Tibial nerve (tissue), 4 donors: ENCODE measurements at places on chromosomes 7 and 10. TPM values are rescaled to one million over a fixed set of nuclear protein-coding genes. Genes with fewer than 3 reads are reported as not detected.

DNA sequence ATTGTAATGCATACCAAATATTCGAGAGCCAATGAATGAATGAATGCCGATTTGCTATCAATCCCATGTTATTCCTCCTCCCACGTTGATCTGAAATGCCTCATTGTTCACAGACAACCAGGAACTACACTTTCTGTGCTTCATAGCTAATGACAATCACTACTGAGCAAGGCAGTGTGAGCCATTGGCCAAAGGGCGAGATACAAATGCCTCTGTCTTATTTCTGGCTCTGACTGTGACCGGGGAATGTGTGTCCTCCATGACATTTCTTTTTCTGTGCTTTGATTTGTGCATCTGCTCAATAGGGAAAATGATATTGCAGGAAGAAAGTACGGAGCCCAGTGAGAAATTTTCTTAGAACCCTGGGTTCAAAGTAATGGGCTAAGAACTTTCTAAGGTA, 217.1 kb downstream of the CXCL12 start:
- no peak for DNase-seq

- DNase-seq, result no peak
These were observed 25.0 kb downstream of the ZPBP start for GRCh38 chr7:50068026-50068425.

Gene AKR1C4
- not detected for total RNA-seq

DNA sequence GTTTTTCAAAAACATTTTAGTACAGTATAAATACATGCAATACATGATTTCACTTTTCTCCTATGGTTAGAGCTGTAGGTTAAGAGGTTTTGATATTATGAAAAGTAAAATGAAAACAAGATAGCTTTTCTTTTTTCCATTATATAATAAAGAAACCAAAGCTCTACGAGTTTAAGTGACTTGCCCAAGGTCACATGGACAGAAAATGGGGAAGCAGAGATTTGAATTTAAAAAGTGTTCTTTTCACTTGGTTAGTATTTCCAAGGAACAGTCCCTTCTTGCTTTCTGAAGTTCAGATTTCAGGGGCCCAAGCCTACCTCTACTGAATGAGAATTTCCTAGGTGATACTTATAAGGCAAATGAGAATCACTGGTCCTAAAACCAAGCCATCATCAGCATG, 13.2 kb upstream of the MAP3K8 start:
- no peak for DNase-seq

- no peak for DNase-seq
These were observed 38.1 kb downstream of the FOXK1 start for GRCh38 chr7:4720225-4720624.

- no peak for DNase-seq
These were observed 43.8 kb downstream of the PTPRN2 start for GRCh38 chr7:158543840-158544239.

Gene NCF1
- total RNA-seq, result 2.0 TPM

Gene CCL24
- total RNA-seq, result not detected

- no peak for DNase-seq
These were observed 4.5 kb downstream of the STAM start for GRCh38 chr10:17648243-17649035.

GRCh38 chr10:71575934-71576801, 143.4 kb downstream of the C10orf105 start:
- no peak for DNase-seq

GRCh38 chr7:87448388-87448787, 27.1 kb downstream of the ABCB4 start:
- DNase-seq, result no peak

Gene CYP26C1
- total RNA-seq, result 0.20 TPM

Gene HIPK2
- total RNA-seq, result 24.9 TPM

DNA sequence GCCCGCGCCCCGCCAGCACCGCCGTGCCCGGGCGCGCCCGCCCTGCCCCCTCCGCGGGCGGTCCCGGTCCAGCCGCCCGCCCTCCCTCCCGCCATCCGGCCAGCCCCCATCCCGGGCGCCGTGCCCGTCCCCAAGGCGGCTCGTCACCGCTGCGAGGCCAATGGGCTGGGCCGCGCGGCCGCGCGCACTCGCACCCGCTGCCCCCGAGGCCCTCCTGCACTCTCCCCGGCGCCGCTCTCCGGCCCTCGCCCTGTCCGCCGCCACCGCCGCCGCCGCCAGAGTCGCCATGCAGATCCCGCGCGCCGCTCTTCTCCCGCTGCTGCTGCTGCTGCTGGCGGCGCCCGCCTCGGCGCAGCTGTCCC, at the start of gene HTRA1:
HTRA1 (plus strand) TSS at position 187 of the 362 bp plus-strand sequence; CDS start at position 287, 100 bp downstream.
- peak; percentile 66 for DNase-seq

DNA sequence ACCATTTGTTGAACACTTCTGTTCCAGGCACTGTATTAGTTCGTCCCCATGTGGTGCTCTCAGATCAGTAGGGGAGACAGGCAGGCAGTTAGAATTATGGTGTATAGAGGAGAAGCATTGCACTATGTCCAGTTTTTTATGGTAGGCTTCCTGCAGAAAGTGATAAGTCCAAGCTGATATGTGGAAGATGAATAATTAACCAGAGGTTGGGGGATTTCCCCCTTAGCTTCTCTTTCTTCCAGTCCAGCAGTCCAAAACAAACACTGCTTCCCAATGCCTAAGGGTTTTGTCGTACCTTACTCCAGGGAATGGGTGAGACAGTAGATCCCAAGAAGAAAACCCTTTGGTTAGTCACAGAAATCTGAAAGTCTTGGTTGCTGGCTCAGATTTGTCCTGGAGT, 19.2 kb downstream of the HIF1AN start:
- DNase-seq, result no peak

DNA sequence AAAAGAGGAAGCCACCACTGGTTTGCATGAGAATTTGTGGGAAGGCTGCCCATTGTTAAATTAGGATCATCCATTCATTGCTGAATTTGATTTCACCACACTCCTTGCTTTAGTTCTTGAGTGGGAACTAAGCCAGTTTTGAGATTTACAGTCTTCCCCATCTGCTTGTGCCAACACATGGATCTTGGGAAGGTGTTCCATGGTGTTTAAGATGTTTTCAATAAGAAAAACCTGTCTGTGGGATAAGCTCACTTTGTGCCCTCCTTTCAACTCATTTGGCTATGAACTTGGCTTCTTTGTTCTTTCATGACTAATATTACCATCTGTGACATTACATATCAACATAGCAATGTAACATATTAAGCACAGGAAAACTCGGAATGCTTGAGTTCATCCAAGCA, 73.2 kb downstream of the INHBA start:
- DNase-seq, result no peak

DNA sequence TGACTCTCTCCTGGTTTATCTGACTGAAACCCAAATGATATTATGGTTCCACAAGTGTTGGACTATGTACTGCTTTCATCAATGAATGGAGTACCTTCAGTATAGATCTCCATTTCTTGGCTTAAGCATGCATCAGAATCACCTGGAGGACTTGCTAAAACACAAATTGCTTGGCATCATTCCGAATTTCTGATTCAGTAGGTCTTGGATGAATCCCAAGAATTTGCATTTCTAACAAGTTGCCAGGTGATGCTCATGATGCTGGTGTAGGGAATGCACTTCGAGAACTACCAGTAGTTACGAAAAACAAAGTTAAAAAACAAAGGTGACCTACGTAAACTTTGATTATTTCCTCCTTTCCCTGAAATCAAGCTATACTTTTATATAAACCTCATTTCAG, 119.0 kb upstream of the FEZF1 start:
- no peak for DNase-seq

Gene HABP2
- total RNA-seq, result not detected

DNA sequence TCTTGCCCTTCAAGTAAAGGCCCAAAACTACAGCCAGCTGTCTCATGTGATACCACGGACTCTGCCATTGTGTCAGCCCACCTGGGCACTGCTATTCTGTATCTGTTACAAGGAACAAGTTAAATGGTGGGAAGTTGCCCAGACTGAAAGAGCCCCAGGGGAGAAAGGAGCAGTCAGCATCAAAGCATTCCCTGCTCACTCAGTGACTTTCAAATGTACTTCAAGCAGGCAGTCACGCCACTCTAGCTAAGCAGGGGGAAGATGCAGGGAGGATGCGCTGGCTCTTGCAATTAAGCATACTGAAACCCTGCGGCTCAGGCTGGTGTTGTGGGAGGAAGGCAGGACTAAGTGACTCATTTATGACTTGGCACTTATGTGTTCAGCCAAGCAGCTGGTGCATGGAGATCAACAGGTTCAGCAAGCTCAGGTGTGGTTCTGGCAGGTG, 1249.6 kb downstream of the TYW1 start:
- DNase-seq, result no peak

DNA sequence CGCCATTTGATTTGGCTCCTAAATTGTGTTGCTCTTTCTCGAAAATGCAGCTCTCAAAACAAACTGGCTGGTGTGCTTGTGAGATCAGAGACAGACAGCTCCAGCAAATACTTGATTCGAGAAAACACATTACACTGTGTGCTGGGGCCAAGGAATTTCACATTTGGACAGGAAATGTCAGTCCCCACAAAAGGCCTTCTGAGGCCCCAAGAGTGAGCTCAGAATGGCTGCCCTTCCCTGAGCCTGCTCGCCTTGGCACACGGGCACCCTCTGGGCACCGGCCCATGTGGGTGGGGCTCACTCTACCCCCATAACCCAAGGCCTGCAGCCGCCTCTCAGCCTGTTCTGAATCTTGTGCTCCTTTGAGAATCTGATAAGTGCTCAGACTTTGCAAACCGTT, 13.9 kb upstream of the HSPA12A start:
- no peak for DNase-seq

GRCh38 chr7:155254018-155254417, 43.7 kb upstream of the INSIG1 start:
- DNase-seq, result no peak

Gene UNCX
- not detected for total RNA-seq

Gene CPA5
- total RNA-seq, result not detected

- DNase-seq, result no peak
These were observed 62.0 kb upstream of the ST8SIA6 start for GRCh38 chr10:17516376-17516775.

Gene ZCWPW1
- 7.3 TPM for total RNA-seq

Gene EPO
- total RNA-seq, result 0.30 TPM

GRCh38 chr7:40105879-40106473, 28.4 kb downstream of the MPLKIP start:
- DNase-seq, result no peak

Gene TSPAN33
- total RNA-seq, result 10.5 TPM

Gene INSIG1
- 85.9 TPM for total RNA-seq

DNA sequence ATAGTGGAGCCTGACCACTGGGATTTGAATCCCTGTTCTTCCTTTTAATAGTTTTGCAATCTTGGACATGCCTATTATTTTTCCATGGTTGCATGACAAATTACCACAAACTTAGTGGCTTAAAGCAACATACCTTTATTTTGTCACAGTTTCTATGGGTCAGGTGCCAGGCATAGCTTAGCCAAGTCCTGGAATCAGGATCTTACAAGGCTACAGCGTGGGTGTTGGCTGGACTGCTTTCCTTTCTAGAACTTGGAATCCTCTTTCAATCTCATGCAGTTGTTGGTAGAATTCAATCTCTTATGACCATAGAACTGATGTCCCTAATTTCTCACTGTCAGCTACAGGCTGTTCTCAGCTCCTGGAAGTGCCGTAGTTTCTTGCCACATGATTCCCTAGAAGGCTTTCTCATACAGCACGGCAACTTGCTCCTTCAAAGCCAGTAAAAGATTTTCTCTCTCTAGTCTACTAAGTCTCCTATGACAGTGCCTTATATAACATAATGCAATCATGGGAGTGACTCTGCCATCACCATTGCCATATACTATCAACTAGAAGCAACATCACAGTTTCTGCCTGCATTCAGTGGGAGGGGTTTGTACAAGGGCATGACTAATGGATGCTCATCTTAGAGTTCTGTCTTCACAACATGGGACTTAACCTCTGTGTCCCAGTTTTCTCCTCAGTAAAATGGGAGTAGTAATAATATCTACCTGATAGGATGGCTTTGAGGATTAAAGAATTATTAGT, 243.4 kb upstream of the FZD1 start:
- DNase-seq, result no peak

- DNase-seq, result no peak
These were observed 6.7 kb downstream of the KCNH2 start for GRCh38 chr7:150971242-150972022.

DNA sequence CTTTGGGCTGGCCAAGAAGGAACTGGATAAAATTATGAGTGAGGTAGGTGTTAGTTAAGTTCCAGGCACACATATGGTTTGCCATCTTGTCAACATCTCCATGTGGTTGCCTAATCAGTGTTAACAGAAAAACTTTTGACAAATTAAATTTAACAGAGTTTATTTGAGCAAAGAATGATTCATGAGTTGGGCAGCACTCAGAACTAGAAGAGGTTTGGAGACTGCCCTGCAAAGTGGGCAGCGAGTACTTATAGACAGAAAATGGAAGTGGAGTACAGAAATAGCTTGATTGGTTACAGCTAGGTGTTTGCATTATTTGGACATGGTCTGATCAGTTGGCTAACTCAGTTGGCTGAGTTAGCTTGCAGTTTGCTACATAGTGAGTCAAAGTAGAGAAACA, 37.5 kb upstream of the AGK start:
- DNase-seq, result no peak

- DNase-seq, result no peak
These were observed 16.0 kb downstream of the CYP3A43 start for GRCh38 chr7:99843808-99844207.

Gene MOGAT3
- not detected for total RNA-seq

DNA sequence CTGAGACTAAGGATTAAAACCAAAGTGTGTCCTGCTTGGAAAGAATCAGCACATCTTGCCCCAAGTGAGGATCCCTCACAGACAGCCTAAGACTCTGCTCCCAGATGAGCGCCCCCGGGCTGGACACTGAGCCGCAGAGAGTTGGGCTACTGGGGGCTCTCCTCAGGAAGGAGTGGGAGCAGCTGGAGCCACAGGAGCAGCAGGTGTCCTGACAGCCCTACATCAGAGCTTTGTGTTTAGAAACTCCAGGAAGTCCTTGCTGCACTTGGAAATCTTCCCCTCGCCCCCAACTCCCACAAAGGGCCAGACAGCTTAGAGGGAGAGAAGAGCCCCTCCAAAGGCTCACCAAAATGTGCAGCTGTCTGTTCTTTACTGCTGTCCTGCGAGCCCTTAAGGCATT, 172.2 kb downstream of the HERPUD2 start:
- DNase-seq, result no peak

Gene COL13A1
- 2.0 TPM for total RNA-seq
